ENCODE measurements at places on chromosomes 5 and 9. TPM values are rescaled to one million over a fixed set of nuclear protein-coding genes. Genes with fewer than 3 reads are reported as not detected.

- no peak overlapping the region for H3K4me3 ChIP-seq
- no peaks in the 10 kb centered on the region for H3K4me1 ChIP-seq
- H3K27me3 ChIP-seq = no peaks in the 10 kb centered on the region
- DNase-seq = no peak
- no peaks in the 10 kb centered on the region for H3K36me3 ChIP-seq
- no peak overlapping the region for H3K27ac ChIP-seq
Observed at GRCh38 chr9:21432672-21433425, 7.4 kb upstream of the IFNA1 start.

GRCh38 chr5:53906736-53907135 is 346.3 kb downstream of the NDUFS4 start:
- H3K27ac ChIP-seq = no peak overlapping the region
- DNase-seq = no peak
- H3K4me3 ChIP-seq = no peak overlapping the region
- H3K36me3 ChIP-seq = no peaks in the 10 kb centered on the region
- no peaks in the 10 kb centered on the region for H3K27me3 ChIP-seq
- no peaks in the 10 kb centered on the region for H3K4me1 ChIP-seq

DNA sequence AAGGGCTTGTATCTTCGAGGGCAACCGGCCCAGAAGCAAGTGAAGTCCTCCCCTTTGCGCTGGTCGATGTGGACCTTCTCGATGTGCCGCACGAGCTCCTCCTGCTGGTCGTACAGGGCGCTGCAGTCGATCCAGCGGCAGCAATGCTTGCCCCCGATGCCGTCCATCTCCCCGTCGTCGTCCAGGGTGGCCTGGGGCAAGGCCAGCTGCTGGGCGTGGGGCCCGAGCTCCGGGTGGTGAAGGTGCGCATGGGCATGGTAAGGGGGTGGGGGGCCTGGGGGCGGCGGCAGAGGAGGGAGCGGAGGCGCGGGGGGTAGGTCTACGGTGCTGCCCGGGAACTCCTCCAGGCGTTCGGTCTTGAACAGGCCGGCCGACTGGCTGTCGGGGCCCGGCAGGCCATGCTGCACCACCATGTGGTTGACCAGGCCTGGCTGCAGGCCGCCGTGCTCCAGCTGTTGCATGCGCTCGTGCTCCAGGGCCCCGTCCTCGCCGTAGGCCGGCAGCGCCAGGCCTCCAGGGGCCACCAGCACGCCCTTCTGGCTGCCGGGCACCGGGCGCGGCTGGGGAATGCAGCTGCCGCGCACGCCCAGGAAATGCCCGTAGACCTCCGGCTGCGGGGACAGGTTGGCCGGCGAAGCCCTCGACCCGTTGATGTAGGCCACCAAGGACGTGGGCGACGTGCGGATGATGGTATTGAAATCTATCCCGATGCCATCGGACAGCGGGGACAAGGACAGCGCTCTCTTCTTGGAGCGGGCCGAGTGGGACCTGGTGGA is 181.8 kb downstream of the GLIS3 start:
- H3K4me3 ChIP-seq = no peak overlapping the region
- no peak overlapping the region for H3K27ac ChIP-seq
- H3K36me3 ChIP-seq = no peaks in the 10 kb centered on the region
- DNase-seq = peak; percentile 38
- H3K4me1 ChIP-seq = no peaks in the 10 kb centered on the region

- no peak overlapping the region for H3K27ac ChIP-seq
- no peaks in the 10 kb centered on the region for H3K27me3 ChIP-seq
- no peak for DNase-seq
- no peaks in the 10 kb centered on the region for H3K4me1 ChIP-seq
- H3K36me3 ChIP-seq = no peaks in the 10 kb centered on the region
Observed at GRCh38 chr9:81408951-81409350, 280.4 kb downstream of the TLE1 start.

- H3K27ac ChIP-seq = no peak overlapping the region
- H3K4me3 ChIP-seq = no peak overlapping the region
- no peaks in the 10 kb centered on the region for H3K36me3 ChIP-seq
Observed at GRCh38 chr5:137273511-137273910, 225.6 kb downstream of the SPOCK1 start.

GRCh38 chr5:157816682-157817386 is 42.1 kb downstream of the CLINT1 start:
- H3K4me3 ChIP-seq = no peak overlapping the region
- no peaks in the 10 kb centered on the region for H3K4me1 ChIP-seq
- no peak overlapping the region for H3K27ac ChIP-seq
- peaks cover 14% of the 10 kb centered on the region for H3K36me3 ChIP-seq

DNA sequence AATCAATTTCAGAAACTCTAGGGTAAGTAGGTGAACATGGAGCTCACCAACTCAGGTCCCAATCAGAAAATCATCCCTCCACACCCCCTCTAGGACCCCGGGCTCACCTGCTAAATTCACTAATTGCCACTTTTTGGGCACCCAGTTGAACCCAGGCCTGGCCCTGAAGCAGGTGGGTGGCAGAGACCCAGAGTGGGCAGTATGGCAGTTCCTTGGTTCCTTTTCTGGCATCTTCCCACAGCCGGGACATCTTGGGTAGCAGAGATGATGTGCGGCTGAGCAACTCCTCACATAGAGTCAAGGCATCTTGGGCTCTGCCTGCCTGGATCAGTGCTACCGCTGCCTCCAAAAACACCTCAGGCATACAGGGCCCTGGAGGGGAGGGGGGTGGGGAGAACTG is 2.9 kb upstream of the VCP start:
- no peaks in the 10 kb centered on the region for H3K27me3 ChIP-seq
- H3K4me1 ChIP-seq = peaks cover 12% of the 10 kb centered on the region
- no peak for DNase-seq

GRCh38 chr5:124880903-124881697 is 134.7 kb upstream of the ZNF608 start:
- no peak overlapping the region for H3K4me3 ChIP-seq
- H3K27me3 ChIP-seq = no peaks in the 10 kb centered on the region
- no peaks in the 10 kb centered on the region for H3K36me3 ChIP-seq
- no peak overlapping the region for H3K27ac ChIP-seq
- peak; percentile 36 for DNase-seq
- no peaks in the 10 kb centered on the region for H3K4me1 ChIP-seq

The TMC1 gene
- 0.42 TPM for total RNA-seq

The PCDHB3 gene
- 0.40 TPM for total RNA-seq

The VCP gene
- total RNA-seq = 176 TPM

The ARHGEF37 gene
- total RNA-seq = 11.9 TPM
